ENCODE measurements at places on chromosomes 16 and 17.
A peak's percentile ranks its signal among the peaks of the same experiment; 100 is the strongest.

DNA sequence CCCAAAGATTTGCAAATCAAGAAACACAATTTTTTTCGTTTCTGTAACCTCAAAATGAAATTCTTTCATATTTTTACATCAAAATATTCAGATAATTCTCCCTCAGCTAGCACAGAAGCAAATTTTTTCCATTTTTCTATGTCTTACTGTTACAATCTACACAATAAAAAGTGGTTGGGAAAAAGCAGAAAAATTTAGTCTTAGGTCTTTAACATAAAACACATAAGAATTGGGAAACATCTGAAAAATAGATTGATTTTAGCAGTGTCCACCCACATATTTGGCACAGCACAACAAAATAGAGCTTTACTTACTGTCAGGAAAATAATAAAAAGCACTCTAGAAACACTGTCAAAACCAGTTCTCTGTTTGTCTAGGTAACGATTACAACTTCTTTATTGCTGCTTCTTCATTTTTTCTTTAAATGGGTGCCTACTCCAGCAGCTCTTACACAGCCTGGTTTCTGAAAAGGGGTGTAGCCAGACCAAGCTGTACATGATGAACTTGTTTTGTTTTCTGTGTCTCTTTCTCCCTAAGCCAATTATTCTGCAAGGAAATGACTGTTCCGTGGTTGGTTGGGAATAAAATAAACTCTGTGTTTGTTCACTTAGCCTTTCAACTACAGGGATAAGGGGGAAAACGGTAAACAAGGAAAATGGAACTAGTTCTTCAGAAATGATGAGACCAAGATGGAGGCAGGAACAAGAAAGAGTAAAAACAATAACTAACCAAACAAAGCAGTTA, at the start of gene ABCA6:
Gene ABCA6, minus strand, starts transcription at position 465 of the 744 bp plus-strand sequence. CDS start 1,192 bp downstream, outside the sequence.
- DNase-seq = peak; percentile 35

GRCh38 chr17:80187090-80187489, 17.3 kb downstream of the CARD14 start:
- no peak for DNase-seq

GRCh38 chr17:1435326-1435725, 20.7 kb downstream of the CRK start:
- no peak for DNase-seq

DNA sequence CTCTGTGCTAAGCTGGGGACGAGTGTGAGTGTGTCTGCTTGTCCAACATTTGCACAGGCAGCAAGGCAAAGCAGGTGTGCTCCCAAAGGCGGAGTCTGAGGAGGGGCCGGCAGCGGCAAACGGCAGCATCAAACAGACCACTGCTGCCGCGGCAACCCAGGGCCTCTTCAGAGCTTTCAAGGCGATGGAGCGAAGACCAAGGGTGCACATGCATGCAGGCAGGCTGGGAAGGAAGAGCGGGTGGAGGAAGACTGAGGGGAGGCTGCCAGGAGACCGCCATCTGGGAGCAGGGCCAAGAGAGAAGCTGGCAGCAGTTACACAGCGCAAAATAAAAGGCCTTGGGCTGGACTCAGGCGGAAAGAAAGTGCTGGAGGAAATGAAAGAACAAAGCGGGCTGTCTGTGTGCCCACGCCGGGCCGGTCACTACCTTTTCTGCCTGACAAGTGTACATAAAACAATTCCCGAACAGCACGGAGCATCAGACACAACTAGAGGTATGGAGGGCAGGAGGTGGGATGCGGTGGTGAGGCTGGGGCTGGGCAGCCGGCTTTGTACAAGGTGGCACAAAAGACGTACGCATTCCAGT, 8.5 kb downstream of the TIMM22 start:
- peak; percentile 85 for DNase-seq

DNA sequence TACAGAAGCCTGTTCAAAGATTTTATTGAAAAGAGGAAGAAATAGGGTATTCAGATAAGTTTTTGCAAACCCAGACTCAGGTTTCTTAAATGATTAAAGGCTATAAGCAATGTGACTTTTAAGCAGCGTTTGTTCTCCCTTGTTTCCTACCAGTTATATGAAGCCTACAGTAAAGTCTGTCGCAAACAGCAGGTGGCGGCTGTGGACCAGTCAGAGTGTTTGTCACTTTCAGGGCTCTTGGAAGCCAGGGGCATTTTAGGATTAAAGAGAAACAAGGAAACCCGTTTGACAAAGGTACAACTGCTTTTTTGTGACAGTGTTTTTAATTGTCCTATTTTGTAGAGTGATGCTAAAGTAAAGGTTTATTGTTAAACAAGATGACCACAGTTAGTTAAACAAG, 7.7 kb upstream of the RARA start:
- no peak for DNase-seq

GRCh38 chr16:25707982-25708583, 16.3 kb downstream of the HS3ST4 start:
- DNase-seq = no peak

- DNase-seq = no peak
Measured at GRCh38 chr17:42797067-42798007, 1.2 kb downstream of the COA3 start.

- no peak for DNase-seq
Measured at GRCh38 chr16:54094641-54095040, 191.9 kb downstream of the IRX3 start.

DNA sequence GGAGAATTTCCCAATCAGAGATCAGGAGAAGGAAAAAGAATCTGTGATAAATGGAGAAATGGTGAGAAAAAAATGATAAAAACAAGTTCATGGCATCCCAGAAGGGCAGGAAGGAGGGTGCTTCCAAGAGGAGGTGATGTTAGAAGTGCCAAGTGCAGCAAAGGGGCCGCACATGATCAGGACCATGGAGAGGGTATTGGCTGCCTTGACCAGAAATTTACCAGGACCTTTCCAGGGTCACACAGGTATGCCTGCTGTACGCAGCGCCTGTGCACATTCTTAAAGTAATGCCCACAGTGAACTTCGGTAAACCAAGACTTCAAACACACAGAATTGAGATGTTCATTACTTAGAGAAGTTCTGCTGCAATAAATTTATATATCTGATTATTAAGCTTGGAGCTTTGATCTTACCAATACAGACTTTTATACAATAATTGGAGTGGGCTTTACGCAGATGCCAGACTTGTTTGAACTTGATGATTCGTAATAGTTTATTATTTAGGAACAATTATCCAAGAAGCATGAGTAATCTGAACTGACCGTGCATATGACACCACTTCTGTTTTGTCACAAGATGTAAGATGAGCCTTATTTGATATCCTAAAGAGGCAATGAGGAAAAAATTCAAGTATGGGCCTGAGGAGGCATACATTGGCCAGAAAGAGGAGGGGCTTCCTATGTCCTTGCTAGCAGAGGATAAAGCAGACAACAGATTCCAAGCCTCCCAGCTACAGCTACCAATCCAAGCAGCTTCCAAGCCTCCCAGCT, 2.2 kb upstream of the KRT33A start:
- no peak for DNase-seq

- DNase-seq = peak; percentile 56
Measured at GRCh38 chr16:31460582-31461002, 1.3 kb downstream of the ARMC5 start.

GRCh38 chr17:40112718-40113109, 9.1 kb upstream of the MSL1 start:
- no peak for DNase-seq

DNA sequence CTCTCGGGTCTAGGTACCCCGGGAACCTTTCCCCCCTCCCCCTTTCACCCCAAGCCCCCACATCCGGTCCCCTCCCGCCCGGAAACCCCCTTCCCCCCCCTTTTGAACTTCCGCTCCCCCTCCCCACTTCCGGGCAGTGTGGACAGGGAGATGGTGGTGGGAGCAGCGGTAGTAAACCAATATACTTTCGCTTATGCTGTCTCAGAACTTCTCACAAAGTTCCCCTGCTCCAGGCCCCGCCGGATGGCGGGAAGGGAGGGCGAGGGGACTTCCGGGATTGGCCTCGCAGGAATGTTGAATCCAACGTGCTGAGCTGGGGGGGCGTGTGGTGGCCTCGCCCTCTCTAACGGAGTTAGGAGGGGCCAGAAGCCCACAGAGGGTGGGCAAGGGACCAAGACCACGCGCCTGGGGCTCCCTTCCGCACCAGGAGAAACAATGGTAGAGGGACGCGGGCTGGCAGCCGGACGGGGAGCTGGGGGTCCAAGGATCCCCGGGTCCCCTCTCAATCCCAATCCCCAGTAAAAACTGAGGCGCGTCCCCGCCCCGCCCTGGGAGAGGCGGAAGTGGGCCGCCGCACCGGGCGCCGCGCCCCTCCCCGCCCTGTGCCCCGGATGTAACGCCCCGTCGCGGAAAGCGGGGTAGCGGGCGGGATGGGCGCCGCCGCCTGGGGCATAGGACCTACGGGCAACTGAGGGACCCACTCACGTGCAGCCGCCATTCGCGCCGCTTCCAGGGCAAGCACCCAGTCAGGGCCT, 742 bp downstream of the PFN1 start:
- peak; percentile 57 for DNase-seq
